ENCODE measurements at places on chromosomes 6 and 20. TPM values are rescaled to one million over a fixed set of nuclear protein-coding genes. Genes with fewer than 3 reads are reported as not detected.
A peak's percentile ranks its signal among the peaks of the same experiment; 100 is the strongest.

Gene ALDH8A1
- total RNA-seq = 0.12 TPM

DNA sequence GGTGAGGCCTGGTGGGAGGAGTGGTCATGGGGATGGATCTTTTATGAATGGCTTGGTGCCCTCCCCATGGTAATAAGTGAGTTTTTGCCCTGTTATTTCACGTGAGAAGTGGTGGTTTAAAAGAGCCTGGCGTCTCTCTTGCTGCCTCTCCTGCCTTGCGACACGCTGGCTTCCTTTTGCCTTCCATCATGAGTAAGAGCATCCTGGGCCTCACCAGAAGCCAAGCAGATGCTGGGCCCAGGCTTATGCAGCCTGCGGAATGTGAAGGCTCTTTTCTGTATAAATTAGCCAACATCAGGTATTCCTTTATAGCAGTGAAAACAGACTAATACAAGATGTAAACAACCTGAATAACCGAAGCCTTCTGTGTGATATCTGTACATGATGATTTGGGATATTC is 27.6 kb downstream of the VTA1 start:
- no peak for DNase-seq

DNA sequence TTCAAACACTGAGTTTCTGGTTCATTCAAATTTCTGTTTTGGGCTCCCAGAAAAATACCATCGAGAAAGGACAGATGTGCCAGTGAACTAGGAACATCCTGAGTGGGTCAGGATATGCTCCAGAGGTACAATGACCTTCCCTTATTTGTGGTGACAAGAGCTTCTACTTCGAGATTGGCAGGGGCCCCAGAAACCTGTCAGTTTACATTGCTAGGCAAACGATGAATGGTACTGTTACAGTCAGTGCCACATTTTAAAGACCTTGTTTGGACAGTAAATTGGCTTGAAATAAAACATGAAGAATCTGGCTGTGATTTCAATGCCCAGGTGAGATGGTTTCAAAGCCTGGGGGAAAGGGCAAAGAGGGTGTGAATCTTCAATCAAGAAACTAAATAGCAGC is 454.5 kb upstream of the ID4 start:
- no peak for DNase-seq

Gene GSTA2
- total RNA-seq = not detected

Gene DEFB132
- not detected for total RNA-seq

Gene PRSS16
- total RNA-seq = not detected

DNA sequence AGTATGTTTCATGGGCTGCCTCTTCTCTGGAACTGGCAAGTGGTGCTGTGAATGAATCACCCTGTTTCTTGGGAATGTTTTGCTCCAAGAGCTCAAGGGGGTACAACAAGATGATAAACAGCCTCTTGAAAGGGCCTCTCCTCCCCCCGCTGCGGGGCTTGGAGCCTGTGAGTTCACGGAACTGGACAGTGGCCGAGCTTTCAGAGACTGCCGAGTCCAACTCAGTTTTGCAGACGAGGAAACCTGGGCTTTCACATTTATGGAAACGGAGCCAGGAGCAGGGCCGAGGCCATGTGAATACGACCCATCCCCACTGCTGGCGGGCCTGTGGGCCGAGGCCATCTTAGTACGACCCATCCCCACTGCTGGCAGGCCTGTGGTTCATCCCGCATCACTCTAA is 18.2 kb upstream of the SRC start:
- DNase-seq = no peak

- DNase-seq = no peak
These were observed 257.6 kb upstream of the FLRT3 start for GRCh38 chr20:14595051-14595450.

Gene STMND1
- not detected for total RNA-seq

- no peak for DNase-seq
These were observed 208.9 kb upstream of the EXOC2 start for GRCh38 chr6:901696-902460.

DNA sequence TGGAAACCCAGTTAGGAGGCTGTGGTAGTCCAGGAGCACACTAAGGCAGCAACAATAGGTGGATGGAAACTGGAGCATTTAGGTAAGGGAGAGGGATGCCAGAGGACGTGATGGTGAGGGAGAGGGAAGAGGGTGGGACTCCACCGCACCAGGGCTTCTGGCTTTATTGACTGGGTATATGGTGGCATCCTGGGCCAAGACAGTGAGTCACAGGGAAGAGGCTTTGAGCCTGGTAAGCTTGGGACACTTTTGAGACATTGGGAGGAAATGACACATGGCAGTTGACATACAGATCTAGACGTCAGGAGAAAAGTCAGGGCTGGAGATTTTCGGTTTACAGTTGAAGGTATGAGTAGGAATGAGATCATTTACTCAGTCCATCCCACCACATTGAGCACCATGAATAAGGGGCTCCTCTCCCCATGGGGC is 14.9 kb downstream of the NT5E start:
- peak; percentile 98 for DNase-seq

DNA sequence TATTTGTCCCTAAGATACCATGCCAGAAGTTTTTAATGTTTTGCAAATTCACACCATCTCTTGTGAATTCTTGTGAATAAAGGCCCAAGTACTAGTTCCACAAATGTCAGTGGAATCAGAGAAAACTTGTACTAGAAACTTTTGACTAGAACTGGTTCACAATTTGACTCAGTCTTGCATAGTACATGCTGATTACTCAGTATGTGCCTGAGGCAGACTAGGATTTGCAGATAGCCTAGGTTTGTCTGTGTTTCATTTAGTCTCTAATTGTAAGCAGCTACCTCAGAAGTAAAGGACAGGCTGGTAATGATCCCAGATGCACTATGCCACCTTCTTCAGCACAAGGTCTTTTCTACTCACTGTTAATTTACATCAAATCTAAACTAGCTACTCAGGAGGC is 34.2 kb upstream of the GSTA4 start:
- peak; percentile 49 for DNase-seq

Gene MAS1
- not detected for total RNA-seq

Gene NR2E1
- not detected for total RNA-seq

GRCh38 chr6:68144667-68145066 is 490.4 kb upstream of the ADGRB3 start:
- DNase-seq = no peak

Gene SLC35B2
- total RNA-seq = 86.2 TPM

DNA sequence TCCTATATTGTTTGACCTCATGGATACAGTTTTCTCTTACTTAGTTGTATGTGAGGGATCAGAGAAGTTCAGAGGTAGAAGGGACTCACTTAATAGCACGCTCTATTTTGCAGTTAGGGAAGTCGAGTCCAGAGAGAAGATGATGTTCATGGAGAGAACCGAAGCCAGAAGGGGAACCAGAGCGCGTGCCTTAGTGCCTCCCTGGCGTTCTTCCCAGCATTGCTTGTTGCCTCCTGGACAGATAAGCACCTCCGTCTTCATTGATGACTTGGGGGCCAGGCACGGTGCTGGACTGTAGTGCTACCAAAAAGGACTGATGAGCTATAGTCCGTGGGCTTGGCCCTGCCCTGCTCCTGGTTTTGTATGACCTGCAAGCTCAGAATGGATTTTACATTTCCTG is 109.8 kb downstream of the RPP40 start:
- DNase-seq = no peak

- DNase-seq = no peak
These were observed 722 bp upstream of the TMEM14B start for GRCh38 chr6:10746915-10747250.

DNA sequence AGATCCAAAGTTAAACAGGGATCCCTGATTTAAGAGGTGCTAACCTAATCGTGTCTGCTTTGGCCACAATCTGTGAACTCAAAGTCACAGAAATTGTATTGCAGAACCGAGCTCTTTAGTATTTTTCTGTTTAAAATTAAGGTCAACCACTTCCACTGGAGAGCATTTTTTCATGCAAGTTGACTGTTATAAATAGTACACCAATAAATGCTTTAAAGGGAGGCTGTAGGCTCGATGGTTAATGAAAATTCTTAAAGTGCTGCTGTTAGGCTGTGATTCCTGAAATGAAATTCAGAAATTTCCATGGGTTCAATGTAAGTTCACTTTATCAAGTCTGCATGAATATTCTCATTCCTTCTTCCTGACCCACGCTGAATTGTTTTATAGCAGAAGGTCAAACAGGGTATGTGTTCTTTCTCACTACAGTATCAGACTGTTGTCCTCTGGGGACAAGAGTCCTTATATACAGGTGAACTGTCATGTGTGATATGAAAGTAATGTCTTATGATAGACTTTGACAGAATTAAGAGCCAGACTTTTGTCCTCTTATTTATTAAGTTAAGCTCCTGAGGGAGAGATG is 92.5 kb upstream of the HDGFL1 start:
- no peak for DNase-seq

GRCh38 chr6:76810286-76810685 is 653.0 kb downstream of the HTR1B start:
- no peak for DNase-seq

DNA sequence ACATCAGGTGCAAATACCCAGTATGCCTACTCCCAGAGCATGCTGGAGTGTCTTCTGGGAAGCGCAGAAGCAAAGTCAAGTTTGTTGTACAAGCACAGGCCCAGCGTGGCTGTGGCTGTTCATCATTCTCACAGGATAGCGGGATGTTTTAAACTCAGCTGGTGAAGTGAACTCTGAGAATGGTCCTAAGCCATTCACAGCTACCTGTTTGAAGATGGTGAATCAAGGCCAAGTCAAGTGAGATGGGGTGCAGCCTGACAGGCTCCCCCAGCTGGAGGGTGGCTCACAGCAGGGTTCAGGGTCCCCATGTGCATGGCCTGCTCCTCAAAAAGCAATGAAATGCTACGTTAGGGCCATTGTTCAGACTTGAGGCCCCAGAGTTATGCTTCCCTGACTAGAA is 304.7 kb upstream of the FOXQ1 start:
- no peak for DNase-seq

DNA sequence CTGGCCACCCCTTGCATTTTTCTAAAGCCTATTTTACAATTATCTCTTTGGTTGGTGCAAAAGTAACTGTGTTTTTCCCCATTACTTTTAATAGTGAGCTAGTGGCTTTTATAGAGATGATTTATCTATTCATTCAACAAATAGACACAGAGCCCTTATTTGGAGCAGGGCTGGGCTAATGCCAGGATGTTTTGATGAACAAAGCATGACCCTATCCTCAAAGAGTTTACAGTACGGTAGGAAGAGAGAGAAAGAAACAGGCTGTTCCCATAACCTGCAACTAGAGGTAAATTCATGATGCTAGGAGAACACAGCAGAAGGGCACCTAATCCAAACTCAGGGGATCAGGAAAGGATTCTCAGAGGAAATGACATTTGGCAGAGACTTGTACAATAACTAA is 37.3 kb upstream of the UST start:
- DNase-seq = no peak

GRCh38 chr6:117924690-117925089 is 17.6 kb downstream of the SLC35F1 start:
- no peak for DNase-seq

Gene ENPP4
- 0.29 TPM for total RNA-seq

GRCh38 chr6:9161731-9162130 is 726.4 kb upstream of the SLC35B3 start:
- DNase-seq = peak; percentile 1

- DNase-seq = no peak
These were observed 196.6 kb downstream of the JARID2 start for GRCh38 chr6:15442467-15442866.

GRCh38 chr6:164042212-164042611 is 627.7 kb downstream of the QKI start:
- DNase-seq = no peak

GRCh38 chr6:39934131-39934757 is at the start of gene MOCS1:
Gene MOCS1, minus strand, starts transcription at chr6:39934462. Its CDS starts 45 bp downstream, at chr6:39934417.
- DNase-seq = peak; percentile 77

DNA sequence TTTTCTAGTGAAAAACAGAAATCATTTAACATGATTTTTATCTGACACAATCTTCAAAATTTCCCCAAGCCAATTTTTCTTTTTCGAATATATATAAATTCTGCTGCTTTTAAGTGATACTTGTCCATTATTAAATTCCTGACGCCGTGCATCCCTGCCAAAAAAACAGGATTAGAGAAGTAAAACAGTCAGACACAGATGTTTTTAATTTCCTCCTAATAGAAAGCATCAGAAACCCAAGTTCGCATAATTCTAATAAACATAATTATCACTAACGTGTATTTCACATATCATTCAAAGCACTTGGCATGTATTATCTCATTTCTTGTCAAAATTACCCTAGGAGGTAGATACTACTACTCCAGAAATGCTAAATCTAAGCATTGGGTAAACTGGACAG is 179.5 kb downstream of the ZFP64 start:
- no peak for DNase-seq

All from RPMI7951 (cell line).